ENCODE measurements at places on chromosomes 11 and 22.

DNA sequence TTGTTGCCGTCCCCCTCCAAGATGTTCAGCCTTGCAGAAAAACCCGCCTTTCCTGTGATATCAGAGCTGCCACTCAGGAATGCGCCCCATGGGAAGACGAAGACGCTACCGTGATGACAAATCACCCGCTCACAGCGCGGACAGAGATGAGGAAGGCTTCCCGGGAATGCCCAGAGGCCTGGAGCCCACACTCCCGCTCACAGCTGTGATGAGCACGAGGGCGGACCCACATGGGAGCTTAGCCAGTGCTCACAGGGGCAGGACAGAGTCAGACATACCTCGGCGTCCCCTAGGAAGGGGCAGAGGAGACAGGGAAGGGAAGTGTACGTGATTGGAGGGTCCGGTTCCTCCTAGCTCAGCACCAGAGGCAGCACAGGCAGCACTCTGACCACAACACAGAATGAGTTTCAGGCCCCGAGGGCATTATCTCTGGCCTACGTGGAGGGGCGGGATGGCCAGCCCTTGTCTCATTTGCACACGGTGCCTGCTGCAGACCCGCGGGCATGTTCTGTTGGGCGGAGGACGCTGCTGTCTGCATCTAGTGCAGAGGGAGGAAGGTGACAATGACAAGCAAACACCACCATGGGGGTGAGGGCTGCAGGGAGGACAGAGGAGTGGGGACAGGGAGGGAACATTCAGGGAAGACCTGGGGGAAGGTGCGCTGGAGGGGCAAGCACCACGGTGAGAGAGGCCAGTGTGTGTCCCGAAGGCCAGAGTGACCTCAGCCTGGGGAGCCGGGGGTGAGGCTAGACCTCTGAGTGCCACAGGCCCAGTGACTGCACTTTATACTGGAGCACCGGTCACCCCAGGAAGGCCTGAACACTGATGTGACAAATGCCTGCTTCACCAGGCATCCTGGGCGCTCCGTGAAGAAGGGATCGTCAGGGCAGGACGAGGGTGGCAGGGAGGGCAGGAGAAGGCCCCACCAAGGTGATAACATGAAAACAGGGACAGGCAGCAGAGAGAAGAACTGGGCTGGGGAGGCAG is 79.6 kb downstream of the CELSR1 start:
- DNase-seq: no peak

GRCh38 chr11:16841984-16842383 is 103.5 kb downstream of the C11orf58 start:
- DNase-seq: no peak

GRCh38 chr22:42635531-42635930 is 4.9 kb downstream of the ATP5MGL start:
- no peak for DNase-seq

DNA sequence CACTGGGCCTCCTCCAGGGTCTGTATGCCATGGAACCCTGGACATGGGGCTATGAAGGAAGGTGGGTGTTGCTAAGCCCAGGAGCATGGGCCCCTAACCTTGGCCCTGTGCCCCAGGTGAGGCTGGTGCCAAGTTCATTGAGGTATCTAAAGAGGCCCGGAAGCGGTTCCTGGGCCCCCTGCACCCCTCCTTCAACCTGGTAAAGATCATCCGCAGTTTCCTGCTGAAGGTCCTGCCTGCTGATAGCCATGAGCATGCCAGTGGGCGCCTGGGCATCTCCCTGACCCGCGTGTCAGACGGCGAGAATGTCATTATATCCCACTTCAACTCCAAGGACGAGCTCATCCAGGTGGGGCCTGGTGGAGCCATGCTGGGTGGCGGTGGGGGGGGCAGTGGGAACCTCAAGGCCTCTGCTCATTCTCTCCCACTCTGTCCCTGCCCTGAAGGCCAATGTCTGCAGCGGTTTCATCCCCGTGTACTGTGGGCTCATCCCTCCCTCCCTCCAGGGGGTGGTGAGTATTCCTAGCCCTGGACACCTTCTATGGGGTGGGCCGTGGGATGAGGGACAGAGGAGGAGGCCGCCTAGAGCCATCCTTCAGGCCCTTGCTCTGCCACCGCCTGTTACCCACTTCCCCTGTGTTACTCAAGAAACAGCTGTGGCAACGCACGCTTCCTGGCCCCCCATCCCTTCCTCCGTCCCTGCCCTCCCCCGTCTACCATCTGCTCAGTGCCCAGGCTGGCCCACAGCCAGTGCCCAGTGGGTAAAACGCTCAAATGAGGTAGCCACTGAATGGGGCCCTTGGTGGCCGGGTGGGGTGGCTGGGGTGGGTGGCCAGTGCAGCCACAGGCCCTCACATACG is 3.0 kb downstream of the PNPLA2 start:
- no peak for DNase-seq

GRCh38 chr11:67671211-67671520 is 3.3 kb downstream of the ALDH3B2 start:
- DNase-seq: no peak

DNA sequence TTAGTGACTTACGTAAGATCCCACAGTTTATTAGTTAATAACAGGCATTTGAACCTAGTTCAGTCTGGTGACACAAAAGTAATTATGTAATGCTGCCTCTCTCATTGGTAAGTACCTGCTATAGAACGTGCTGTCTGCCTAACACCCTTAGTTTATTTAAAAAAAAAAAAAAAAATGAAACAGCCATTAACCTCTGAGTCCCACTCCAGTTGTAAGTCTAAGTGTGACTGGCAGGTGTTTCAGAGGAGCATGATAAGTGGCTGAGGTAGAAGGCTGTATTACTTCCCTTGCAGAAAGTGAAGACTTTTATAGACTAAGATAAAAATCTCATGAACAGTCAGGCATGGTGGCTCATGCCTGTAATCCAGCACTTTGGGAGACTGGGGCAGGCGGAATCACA is 140.5 kb downstream of the TRIM44 start:
- DNase-seq: no peak

- no peak for DNase-seq
These were observed 1038.5 kb downstream of the OPCML start for GRCh38 chr11:132493801-132494200.

- peak; percentile 58 for DNase-seq
These were observed 6.7 kb upstream of the AHNAK start for GRCh38 chr11:62553080-62553838.

- no peak for DNase-seq
These were observed 114.5 kb downstream of the MAML2 start for GRCh38 chr11:96228473-96228891.

- no peak for DNase-seq
These were observed 37.0 kb downstream of the MUC2 start for GRCh38 chr11:1111545-1112212.

- DNase-seq: no peak
These were observed 271.2 kb downstream of the TBC1D22A start for GRCh38 chr22:47033648-47034000.
